ENCODE measurements at places on chromosomes 12 and 14. TPM values are rescaled to one million over a fixed set of nuclear protein-coding genes. Genes with fewer than 3 reads are reported as not detected.

- no peak for DNase-seq
Measured at GRCh38 chr12:96812153-96812552, 94.9 kb upstream of the NEDD1 start.

DNA sequence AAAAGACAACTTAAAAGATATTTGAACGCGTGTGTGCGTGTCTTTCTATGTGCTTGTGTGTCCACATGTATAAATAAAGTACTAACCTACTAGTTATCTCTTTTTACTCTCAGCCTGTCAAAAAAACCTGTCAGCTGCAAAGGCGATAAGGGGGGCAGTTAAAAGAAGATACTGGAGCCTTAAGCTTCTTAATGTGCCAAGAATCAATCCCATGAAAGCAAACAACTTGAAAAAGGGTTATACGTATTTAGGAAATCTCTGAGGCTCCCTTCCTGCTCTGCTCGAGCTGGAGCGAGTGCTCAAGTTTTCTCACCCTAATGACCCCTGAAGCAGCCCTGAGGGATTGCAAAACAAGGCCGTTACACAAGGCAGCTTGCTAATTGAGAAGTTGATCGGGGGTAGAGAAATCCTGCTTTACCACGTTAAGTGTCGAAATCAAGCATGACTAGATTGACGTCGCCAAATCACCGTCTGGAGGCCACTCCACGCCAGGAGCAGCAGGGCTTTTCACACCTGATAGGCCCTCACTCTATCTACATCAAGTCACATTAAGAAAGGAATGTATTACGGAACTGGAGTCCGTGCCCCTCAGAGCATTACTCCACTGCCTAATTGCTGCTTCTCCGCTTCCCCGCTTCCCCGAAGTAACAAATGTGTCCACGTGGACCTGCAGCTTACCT is 32.4 kb downstream of the LMO3 start:
- DNase-seq, result no peak

GRCh38 chr14:50000380-50001150 is 107.7 kb downstream of the ARF6 start:
- peak; percentile 72 for DNase-seq

CLEC1B gene
- total RNA-seq, result not detected

Data from heart left ventricle (tissue), 16 donors.